ENCODE measurements at places on chromosomes 2 and 18.

- peak; percentile 26 for DNase-seq
Observed at GRCh38 chr2:174729797-174730697, 34.2 kb downstream of the CHRNA1 start.

DNA sequence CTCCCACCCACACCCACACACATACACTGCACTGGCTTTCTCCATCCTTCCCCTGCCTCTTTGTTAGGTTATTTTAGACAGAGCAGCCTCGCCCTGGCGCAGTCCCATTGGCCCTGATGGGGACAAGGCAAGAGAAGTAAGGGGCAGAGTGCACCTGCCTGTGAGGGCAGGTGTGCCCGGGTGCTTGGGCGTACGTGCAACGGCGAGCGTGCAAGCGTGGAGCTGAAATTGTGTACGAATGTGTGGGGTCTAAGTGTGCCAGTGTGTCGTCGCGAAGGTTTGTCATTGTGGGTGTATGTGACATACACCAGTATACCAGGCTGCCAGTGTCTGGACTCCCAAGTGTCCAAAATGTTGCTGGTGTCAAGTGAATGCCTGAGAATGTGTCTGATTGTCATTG lies 544 bp downstream of the LRATD1 start:
- no peak for DNase-seq

DNA sequence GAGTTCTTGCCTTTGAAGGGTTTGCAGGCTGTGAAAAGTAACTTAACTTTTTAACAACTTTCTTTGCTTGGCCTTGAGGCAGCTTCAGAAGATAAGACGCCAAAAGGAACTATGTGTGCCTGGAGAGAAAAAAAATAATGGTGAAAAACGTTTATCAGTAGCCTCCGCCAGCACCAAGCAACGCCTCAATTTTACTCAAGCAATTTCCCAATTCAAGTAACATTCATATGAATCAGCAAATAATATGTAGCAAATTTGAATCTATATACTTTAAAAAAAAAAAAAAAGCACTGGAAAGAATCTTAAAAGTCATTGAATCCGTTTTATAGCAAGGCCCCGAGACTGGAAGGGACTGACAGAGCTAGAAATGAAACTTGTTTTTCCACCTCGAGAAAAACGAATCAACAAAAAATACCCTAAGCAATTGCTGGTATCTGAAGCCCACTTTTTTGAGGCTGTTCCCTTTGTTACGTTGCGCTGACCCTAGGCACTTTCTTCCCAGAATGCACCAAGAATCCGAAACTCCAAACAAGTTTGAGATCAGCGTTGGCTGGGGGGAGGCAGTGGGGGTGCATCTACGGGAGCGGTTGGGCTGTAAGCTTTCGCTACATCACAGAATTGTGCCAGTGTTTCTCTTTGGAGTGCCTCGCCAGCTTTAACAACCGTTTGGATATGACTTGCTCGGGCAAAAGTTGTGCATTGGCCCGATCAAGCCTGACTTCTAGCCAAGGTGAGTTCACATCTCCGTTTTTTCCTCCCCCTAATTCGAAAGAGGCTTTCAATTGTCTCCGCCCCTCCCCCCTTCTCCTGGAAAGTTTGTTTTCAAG lies 2.7 kb upstream of the TGIF1 start:
- peak; percentile 46 for DNase-seq

DNA sequence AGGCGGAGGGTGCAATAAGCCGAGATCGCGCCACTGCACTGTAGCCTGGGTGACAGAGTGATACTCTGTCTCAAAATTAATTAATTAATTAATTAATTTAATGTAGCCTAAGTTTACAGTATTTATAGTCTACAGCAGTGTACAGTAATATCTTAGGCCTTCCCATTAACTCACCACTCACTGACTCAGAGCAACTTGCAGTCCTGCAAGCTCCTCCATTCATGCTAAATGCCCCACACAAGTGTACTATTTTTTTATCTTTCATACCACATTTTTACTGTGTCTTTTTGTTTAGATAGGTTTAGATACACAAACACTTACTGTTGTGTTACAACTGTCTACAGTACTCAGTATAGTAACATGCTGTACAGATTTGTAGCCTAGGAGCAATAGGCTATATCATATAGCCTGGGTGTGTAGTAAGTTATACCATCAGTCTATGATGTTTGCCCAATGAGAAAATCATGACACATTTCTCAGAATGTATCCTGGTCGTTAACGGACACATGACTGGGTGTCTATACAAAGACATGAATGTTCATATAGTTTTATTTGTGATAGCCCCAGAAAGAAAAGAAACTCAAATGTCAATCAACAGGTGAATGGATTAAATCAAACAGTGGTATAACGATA lies 15.8 kb upstream of the RNU2-63P start:
- no peak for DNase-seq

DNA sequence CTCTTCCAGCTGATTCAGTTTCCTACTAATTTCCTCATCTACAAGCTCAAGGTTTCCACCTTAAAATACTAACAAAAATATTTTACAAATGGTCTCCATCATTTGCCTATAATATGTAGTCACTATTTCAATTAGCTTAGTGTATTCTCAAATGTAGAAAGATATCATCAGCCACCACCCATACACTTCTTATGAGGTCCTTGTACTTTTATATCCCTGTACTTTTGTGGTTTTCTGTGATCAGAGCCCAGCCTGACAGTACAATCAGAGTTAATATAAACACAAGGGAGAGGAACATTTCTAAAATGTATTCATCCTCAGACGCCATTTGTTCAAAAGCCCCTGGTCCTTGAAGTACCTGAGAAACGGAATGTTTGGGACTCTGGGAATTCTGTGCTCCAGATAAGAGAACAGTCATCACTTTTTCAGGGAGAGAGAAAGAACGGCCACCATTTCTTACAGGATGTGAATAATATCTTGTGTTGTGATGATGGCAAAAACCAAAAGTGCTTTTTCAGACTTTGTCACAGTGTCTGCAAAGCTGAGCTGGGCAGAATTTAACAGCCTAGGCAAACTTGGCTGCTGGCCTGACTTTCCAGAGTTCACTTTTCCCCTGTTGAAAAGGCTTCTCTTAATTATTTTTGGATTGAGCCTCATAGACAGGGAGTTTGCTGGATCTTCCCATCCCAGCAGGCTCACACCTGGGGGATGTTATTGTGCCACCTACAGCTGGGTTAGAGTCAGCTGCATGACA lies 361.7 kb upstream of the ACVR2A start:
- no peak for DNase-seq

DNA sequence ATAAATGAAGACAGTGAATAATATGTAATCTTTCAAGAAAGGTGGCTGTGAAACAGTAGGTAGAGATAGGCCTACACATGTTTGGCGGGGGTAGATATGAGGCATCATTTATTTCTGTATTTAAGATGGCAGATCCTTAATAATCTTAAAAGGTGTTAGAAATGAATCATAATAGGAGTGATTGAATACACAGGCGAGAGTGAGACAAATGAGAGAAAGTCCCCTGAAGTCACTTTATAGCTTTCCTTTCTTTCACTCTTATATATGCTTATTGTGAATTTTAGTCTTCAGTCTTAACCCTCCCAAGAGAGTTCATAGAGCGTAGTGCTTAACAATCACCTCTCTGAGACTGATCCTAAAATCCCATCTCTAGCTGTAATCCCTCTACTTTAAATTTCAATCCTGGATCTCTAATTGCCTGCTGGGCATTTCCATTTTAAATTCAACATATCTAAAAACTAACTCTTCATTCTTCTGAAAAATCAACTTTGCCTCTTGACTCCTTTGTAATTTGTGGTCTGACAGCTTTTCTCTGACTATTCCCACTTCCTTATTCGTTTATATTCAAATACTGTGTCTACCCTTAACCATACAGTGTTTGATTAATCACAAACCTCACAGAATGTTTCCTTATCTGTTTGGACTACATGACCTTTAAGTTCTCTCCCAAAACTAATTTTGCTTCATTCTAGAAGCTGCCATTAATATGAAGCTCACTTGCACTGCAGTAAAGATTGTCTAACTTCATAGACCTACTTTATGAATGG lies 463.7 kb upstream of the FSIP2 start:
- DNase-seq = no peak

- no peak for DNase-seq
Observed at GRCh38 chr18:11034884-11035283, 114.5 kb downstream of the PIEZO2 start.

Data from stimulated activated naive CD4-positive, alpha-beta T cell treated with Interleukin-2 at 50 U/mL for 16 hours (primary cell).